ENCODE measurements at places on chromosomes 1 and 21.

DNA sequence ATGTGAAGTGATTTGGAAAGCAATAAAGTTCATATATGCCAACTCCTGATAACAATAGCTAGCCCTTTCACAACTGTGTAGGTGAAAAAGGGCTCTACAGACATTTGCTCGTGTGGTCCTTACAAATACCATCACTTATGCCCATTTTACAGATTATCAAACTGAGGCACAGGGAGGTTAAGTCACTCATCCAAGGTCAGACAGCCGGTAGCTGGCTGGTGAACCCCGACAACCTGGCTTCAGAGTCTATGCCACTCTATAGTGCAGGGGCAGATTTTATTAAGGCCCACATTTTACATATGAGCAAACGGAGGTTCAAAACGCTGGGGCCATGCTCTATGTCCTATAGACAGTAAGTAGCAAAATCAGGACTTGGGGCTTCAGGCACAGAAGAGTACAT, 280.5 kb downstream of the RRAGC start:
- no peak for DNase-seq

GRCh38 chr1:189962181-189962580, 515.5 kb downstream of the BRINP3 start:
- no peak for DNase-seq

GRCh38 chr1:226987179-226987536, 47.1 kb downstream of the COQ8A start:
- no peak for DNase-seq

- DNase-seq = no peak
Observed at GRCh38 chr1:186842547-186842946, 13.8 kb downstream of the PLA2G4A start.

- no peak for DNase-seq
Observed at GRCh38 chr21:37032877-37033471, 26.5 kb downstream of the RIPPLY3 start.

GRCh38 chr21:45228171-45228641, 59.5 kb downstream of the POFUT2 start:
- no peak for DNase-seq

DNA sequence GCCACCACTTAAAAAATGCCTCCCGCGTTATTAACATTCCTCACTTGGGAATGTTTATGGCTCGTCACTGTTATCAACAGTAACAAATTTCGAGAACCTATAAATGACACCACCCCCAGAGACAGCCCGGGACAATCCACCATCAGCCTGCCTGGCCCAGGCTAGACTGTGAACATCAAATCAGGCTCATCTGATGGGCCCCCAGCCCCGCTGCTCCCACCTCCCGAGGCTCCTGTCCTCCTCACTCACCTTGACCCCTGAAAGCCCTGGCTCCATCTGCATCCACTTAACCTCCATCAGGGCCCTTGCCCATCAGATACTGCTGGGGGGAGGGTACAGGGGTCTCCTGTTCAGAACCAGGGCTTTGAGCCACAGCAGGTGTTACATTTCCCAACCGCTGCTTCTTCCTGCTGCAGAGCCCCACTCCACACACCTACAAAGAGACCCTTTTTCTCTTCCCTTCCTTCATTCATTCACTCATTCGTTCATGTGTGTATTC, 156.5 kb upstream of the VAMP3 start:
- DNase-seq = no peak

DNA sequence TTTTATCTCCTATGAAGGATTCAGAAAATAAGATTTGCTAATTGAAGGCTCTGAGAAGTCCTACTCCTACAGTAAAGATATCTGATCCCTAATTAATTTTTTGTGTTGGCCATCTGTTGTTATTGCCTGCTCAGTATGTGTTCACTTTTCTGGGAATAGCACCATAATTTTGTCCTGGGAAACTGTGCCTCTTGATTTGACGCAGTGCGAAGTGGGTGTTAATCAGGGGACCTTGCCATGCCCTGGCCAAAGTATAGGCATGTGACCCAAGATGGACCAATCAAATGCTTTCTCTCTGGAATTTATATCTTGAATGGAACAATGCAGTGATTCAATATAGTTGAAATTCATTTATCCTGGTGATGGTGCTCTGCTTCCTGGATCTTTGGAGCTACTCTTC, 30.4 kb upstream of the GNG12 start:
- DNase-seq = no peak

DNA sequence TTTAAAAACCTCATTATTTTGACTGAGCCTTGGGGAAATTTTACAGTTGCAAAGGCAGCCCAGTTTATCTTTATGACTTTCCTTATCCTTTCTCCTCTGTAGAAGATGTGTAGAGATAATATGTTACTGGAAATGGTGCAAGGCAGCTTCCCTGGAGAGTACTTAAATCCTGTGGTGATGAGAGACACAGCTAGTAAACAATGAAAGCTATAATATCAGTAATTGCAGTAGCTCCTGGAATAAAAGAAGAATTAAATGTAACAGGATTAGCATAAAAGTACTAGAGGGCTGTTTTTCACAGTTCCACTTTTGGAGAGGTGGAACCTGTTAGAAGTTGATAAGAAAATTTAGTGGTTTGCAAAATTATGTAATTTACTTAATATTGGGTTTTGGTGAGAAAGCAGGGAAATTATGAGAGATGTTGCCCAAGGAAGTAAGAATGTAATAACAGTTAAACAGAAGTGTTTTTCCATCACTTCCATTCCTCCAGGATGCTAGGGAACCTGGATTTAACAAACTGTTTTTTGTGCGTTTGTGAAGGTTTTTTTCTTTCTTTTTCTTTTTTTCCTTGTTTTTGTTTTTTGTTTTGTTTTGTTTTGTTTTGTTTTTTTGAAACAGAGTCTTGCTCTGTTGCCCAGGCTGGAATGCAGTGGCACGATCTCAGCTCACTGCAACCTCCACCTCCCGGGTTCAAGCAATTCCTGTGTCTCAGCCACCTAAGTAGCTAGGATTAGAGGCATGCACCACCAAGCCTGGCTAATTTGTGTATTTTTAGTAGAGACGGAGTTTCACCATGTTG, 15.7 kb upstream of the EDEM3 start:
- no peak for DNase-seq
